ENCODE measurements at places on chromosomes 6 and 20.

DNA sequence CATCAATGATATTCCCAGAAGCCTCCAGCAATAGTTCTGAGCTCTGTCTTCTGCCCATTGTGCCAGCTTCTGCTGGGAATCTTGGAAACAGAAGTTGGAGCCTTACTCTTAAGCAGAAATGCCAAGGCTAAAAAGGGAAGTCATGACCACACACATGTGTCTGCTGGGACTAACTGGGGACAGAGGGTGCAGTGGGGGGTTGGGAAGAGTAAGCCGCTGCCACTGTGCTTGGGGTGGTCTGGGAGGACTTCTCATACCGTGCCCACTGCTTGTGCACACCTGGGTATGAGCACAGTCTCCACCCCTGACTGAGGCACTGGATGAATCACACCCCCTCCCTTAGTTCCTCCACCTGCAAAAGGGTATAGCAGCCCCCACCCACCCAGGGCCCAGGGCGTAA lies 90.7 kb downstream of the CDC5L start:
- no peak for DNase-seq

DNA sequence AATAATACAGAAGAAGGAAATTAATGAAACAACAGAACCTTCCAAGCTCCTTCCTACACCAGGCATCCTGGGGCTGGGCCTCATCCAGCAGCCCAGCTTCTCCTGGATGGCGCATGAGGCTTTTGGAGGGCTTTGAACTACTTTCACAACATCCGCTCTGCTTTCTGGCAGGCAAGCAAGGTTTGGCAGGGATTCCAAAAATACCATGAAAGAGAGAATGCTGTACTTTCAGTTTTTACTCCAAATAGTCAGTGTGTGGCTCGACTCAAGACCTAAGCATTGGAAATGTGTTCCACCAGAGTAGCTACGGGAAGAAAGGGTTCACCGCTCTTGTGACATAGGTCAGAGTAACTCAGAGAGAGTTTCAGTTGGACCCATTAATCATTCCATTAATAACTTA lies 125.4 kb downstream of the OPRM1 start:
- DNase-seq, result no peak

DNA sequence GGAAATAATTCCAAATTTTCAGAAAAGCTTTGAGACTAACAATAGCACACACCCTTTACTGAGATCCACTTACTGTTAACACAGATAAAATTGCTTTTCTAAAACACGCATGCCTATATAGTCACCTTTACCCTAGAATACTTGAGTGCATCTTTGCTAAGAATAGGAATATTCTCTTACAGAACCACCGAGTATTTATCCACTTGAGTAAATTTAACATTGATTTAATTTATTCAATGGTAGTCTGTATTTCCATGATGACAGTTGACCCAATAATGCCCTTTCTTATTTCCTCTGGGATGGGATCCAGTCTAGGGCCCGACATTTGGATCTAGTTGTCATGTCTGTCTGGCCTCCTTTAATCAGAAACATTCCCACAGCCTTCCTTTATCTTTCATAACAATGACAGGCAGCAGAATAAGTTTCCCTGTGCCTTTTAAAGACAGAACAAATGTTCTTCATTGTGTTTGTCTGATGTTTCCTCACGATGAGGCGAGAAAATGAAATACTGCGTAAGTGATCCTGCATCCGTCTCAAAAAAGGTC lies 56.6 kb upstream of the ERVFRD-1 start:
- no peak for DNase-seq

DNA sequence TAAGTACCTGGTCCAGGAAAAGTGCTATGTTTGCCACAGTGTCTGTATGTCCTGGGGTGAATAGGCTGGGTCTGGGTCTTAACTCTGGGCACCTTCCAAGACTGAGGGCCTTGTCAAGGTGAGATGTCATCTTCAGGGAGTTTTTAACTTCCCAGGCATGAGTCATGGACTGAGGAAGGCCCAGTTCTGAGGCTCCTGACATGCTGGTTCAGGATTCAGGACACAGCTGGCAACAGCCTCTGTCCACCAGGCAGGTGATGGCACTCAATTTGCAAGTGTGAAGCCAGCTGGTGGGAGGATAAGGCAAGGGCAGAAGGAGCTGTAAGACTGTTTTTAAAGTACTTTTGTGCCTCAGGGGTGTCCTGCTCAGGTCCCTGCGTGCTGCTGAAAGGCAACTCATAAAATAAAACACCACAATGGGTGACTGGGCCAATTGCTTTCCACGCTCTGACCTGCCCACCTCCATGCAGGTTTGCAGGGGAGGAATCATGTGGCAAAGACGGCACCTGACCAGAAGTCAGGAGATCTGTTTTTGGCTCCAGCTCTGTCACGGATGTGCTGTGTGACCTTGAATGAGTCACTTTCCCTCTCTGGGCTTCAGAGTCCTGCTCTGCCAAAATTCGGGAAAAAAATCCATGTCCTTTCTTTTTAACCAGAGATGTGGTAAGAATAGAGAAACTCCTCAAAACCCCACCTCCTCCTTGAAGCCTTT lies 4.9 kb upstream of the PACSIN1 start:
- DNase-seq, result no peak

- no peak for DNase-seq
Measured at GRCh38 chr20:370977-371754, 9.4 kb upstream of the TRIB3 start.

GRCh38 chr6:159884720-159885119 lies 6.1 kb upstream of the MAS1 start:
- no peak for DNase-seq

GRCh38 chr6:10391299-10391630 lies 23.6 kb downstream of the TFAP2A start:
- no peak for DNase-seq

DNA sequence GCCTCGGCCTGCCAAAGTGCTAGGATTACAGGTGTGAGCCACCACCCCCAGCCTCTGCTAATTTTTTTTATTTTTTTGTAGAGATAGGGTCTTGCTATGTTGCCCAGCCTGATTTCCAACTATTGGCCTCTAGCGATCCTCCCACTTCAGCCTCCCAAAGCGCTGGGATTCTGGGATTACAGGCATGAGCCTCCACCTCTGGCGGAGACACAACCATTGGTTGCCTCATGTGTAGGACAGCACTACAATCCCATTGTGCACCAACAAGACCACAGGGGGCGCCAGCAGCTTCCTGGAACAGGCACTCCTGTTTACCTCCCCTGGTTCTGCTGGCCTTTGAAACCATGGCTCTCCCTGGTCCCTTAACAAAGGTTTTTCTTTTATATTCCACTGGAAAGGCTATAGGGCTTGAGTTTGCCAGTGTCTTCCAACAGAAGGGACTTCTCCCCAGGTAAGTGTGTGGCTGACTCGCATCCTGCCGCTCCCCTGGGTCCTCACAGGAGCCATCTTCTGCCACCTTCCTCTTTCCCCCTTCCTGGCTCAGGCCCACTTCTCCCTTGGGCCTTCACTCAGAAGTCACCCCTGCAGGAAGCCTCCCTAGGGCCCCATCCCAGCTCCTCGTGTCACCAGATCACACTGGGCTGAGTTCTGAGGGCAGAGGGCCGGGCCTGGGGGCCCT lies 39.2 kb upstream of the TLDC2 start:
- DNase-seq, result no peak

GRCh38 chr6:135235716-135236115 lies 54.6 kb downstream of the MYB start:
- DNase-seq, result no peak

DNA sequence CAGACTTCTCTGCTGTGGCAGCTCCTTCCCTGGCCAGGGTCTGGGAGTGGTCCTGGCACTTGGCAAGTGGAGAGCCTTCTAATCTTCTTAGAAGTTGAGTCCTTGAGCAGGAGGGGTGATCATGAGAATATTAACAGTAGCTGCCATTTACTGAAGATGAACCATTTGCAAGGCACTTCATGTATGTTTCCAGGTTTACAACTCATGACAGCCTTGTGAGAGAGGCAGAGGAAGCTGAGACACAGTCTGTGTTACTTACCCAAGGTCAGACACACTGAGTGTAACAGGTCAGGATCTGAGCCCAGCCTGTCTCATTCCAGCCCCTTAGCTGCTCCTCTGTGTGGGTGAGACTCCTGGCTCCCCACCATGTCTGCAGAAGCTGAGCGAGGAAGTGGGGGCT lies 45.5 kb upstream of the SRF start:
- DNase-seq, result no peak

DNA sequence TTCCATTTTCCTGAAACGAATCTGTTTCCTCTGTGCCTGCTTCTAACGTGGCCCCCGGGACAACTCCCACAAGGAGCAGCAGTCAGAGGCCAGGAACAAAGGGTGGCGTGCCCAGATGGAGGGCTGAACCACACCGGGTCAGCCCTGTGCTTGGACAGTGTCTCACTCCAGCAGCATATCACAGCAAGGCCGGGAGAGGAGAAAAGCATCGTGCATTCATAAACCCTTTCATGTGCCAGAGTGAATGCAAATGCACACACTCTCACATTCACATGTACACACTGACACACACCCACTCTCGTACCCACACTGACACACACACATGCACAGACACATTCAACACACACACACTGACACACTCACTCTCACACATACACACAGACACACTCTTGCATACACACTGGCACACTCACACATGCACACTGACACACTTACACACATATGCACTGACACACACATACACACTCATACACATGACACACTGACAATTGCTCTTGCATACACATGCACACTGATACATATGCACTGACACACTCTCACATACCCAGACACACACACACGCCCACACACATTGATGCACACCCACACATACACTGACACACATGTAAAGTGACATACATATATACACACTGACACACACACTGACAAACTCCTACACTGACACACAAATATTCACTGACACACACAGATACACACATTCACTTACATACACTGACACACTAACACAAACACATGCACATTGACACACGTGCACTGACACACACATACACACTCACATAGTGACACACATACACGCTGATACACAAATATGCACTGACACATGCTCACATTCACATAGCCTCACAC lies 237.0 kb downstream of the LRFN2 start:
- DNase-seq, result no peak

DNA sequence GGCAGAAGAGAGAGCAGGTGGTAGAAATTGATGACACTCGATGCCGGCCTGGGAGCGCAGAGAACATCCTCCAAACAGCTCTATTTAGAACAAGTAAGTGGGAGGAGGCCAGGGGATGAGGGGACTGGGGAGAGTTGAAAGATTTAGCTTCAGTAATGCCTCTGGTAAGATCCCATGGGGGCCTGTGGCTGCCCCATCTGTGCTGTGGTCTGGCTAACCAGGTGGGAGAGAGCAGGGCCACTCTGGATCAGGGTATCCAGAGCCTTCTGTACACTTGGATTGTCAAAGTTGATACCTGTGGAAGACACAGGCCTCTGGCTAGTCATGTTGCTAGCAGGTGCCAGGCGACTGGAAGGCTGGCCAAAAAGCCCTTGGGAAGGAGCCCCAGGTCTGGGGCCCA lies 27.6 kb downstream of the NCOA5 start:
- DNase-seq, result no peak

- no peak for DNase-seq
Measured at GRCh38 chr20:48541581-48542071, 286.2 kb downstream of the PREX1 start.

DNA sequence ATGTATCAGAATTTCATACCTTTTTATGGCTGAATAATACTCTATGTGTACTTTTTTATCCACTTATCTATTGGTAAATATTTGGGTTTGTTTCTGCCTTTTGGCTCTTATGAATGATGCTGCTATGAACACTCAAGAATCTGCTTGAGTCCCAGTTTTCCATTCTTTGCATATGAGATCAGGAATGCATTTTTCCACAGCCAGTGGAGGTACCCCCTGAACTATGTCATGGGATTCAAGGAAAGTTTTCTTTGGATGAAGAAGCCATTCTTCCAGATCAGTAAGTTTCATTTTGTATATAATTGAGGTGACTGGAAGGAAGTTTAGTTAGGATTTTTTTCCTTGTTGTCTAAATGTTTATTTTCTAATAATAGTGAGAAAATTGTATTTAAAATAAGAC lies 40.9 kb downstream of the NKX2-4 start:
- no peak for DNase-seq

DNA sequence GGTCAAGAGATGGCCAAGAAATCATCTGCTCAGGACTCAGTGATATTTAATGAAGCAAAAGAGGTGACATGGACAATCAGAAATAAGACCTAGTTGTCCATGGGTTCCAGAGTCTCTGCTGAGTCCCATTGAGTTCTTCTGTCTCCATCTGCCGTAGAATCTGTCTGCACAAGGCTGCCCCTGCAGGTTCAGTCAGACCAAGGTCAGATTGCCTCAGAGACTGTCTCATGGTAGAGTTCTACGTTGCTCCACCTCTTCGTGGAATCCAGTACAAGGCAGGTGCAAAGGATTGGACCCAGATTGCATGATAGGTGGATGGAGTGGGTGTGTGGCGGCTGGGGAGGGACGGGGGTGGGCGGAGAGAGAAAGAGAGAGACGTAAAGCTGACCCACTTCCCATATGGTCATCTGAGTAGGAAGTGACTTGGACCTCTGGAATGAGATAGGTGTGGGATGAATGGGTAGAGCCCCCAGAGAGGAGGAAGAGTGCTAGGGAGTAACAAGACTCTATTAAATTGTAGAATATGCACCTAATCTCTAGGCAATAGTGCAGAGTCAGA lies 75.3 kb downstream of the SOBP start:
- no peak for DNase-seq

DNA sequence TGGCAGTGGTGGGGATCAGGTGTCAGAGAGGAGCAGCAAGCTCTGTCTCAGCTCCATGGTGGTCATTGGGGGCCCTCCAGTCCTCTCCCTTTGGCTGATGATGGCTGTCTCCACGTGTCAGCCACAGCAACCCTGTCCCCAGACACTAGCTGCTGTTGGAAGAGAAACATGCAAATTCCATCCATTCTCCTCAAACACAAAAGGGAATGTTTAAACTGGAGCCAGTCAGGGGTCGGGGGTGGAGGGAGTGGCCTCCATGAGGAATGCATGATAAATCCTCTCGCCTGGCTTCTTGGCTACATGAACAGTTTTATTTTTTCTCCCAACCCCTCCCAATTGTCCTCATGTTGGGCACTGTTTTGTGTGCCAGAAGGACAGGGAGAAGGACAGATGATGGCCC lies 86.4 kb downstream of the EDN3 start:
- no peak for DNase-seq

Data from DMS 273 treated with DMSO at 0.1 percent for 48 hours (cell line).